HCEC 1CT (cell line): ENCODE measurements at places on chromosomes 16 and 17.

DNA sequence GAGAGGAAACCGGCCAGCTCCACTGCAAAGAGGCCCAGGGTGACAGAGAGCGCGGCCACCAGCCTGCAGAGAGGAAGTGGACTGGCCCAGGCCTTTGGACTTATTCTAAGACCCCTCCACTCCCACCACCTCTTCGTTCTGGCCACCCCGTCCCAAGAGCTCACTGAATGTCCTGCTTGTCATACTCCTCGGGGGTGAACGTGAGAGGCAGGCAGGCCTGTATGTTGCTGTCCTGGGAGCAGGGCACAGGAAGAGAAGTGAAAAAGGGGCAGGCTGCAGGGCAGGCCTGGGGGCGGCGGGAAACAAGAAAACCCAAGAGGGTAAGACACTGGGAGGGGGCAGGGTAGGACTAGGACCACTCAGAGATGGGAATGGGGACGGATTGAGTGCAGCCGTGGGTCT is 384 bp downstream of the TMEM107 start:
- no peak for DNase-seq

DNA sequence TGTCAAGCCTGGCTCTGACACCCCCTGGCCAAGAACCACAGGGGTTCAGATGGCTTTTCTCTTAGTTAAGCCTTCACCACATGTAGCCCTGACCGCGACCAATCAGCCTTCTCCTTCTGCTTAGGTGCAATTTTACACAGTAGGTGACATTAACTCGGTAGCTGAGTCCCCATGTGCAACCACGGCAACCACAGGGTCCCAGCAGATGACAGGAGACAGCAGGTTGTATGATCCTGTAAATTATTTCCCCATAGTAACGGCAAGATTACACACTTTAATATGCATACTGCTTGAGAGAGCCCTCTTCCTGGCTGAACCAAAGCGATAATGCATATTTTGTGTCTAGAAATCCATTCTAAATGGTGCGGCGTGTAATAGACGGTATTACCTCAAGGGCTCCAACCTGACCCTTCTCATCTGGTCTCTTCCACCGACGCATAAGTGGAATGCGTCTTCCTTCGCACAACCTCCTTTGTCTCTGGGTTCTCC is 458.7 kb upstream of the ZFHX3 start:
- no peak for DNase-seq

DNA sequence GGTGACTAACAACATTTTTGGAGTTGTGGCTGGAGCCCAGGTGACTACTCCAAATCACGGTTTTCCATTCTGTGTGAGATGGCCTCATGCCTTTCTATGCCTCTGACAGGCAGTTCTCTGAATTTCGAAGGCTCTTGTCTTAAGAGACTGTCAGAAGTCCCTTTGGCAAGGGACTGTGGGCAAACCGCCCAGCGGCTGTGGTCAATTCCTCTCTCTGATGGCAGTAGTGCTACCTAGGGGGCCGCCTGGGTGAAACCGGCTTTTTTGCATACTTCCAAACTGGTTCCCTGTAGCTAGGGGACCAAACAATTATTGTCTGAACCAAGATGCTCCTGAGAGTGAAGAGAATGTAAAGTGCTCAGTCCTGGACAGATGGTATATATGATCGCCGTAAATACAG is 86.3 kb downstream of the SDR42E1 start:
- no peak for DNase-seq

GRCh38 chr17:13587487-13588338 is 14.0 kb downstream of the HS3ST3A1 start:
- peak; percentile 53 for DNase-seq

DNA sequence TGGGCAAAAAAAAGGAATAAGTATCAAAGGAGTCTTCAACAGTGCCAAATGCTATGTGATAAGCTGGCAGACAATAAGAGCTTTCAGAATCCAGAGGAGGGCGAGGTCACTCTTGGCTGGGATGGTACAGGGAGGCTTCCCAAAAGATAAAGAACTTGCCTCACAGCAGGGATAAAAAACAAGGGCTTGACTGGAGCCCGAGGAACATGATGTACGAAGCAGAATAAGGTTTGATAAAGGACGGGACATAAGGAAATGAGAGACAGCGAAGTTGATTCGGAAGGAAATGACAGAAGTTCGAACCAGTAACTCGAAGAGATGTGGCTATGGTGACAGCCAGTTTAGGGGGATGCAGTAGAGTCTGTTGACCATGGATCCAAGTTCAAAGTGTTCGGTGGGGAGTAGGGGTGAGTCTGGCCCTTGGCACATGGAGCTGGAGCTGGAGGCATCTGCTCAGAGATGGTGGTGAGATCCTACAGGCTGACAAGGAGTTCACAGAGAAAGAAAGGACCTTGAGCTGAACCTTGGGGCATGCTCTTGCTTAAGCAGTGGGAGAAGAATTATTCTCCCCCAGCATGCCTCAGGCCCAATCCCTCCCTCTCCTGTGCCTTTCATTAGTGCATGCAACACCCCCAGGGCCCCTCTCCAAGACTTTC is 137.6 kb upstream of the RCVRN start:
- DNase-seq = no peak

GRCh38 chr17:59333836-59334235 is 2.4 kb downstream of the YPEL2 start:
- no peak for DNase-seq

DNA sequence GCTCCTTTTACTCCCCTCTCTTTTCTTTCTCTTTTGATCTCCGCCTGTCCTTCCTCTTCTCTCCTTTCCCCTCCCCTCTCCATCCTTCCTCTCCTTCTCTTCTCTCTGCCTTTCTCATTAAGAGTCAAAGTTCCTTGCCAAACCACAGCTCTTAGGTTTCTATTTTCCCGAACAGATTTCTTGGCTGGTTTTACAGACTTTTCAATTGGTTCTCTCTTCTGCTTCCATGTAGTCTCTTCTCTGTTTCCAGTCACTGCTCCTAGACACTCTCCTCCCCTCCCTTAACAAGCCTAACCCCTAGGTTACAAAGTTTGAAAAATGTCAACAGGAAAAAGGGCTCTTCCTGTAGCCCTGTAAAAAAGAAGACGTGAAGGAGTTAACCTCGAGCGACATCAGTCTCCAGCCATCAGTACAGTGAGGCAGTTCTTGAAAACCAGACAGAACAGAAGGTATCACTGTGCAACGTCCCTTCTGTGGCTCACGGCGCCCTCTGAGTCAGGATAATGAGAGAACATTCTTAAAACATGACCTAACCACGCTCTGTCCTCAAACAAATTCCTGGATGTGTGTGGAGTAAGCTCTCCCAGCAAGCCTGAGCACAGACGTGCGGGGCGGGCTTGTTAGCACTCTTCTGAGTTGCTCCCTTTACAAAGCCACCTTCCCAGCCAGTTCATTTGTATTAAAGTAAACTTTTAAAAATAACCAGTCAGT is 11.6 kb upstream of the MARCHF10 start:
- DNase-seq = peak; percentile 99

GRCh38 chr16:29876594-29877249 is 13.7 kb upstream of the CDIPT start:
- DNase-seq = no peak

DNA sequence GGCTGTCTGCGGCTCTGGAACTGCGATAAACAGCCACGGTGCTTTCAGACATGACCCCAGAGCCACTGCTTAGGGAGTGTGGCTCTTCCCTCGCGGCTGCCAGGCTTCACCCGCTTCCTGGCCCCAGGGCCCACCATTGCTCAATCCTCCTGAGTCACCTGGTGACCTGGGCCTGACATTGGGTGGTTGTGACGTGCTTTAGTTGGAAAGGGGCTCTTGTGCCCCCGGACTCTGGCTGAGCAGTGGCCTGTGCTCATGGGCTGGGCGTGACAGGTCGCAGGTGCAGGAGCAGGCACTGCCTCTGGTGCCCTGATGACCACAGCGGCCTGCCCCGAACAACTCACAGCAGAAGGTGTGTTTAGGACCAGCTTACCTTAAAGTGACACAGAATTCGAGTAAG is 8.6 kb upstream of the NUDT16L1 start:
- no peak for DNase-seq

- no peak for DNase-seq
These were observed 114.5 kb downstream of the COPRS start for GRCh38 chr17:31744511-31744951.

GRCh38 chr17:58391302-58391984 is 25.9 kb downstream of the RNF43 start:
- DNase-seq = no peak

- peak; percentile 98 for DNase-seq
These were observed at the start of gene TOP2A for GRCh38 chr17:40417609-40418427. Gene TOP2A (minus strand): TSS chr17:40417896. CDS start chr17:40417791, 105 bp downstream.

- no peak for DNase-seq
These were observed 9.5 kb upstream of the CCL17 start for GRCh38 chr16:57395026-57395425.

GRCh38 chr16:86524029-86524428 is 13.7 kb downstream of the FOXF1 start:
- DNase-seq = no peak

- no peak for DNase-seq
These were observed 53.9 kb upstream of the ENPP7 start for GRCh38 chr17:79676796-79677195.

GRCh38 chr16:11914210-11915113 is 1.3 kb downstream of the GSPT1 start:
- DNase-seq = peak; percentile 52

DNA sequence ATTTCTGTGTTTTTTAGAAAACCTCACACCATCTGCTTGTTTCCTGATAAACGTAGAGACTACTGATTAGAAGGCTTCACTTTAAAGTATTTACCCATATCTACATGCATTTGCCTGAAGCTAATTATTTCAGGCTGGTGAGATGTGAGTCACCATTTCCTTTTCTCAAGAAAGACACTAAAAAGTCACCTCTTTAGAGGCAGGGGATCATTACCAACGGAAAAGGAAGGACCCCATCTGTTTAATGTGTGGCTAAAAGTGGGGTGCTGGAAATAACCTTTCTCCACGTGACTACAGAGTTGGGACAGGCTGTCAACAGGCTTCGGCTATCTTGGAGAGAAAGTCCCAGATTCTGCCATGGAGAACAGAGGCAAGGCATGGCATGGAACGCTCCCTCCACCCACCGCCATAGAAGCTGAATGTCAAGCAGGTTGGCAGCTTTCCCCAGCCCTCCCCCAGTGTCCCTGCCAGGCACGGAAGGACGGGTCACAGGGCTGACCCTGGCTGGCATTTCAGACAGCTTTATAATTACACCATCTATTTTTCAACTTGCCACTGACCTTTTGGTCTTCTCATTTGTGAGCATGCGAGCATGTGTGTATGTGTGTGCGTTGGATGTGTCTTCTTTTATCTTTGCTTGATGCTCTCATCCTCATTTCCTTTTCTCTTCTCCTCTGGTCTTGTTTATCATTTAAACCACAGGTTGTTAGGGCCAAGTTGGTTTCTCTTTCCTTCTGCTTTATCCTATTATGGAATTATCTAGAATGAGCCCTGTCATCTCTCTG is 157.0 kb downstream of the CPPED1 start:
- DNase-seq = peak; percentile 2

- DNase-seq = no peak
These were observed 64.6 kb downstream of the GOSR1 start for GRCh38 chr17:30541802-30542201.

GRCh38 chr17:43021741-43022512 is at the start of gene VAT1:
Gene VAT1 (minus strand): TSS chr17:43022385. CDS start chr17:43022322, 63 bp downstream.
- DNase-seq = peak; percentile 81

DNA sequence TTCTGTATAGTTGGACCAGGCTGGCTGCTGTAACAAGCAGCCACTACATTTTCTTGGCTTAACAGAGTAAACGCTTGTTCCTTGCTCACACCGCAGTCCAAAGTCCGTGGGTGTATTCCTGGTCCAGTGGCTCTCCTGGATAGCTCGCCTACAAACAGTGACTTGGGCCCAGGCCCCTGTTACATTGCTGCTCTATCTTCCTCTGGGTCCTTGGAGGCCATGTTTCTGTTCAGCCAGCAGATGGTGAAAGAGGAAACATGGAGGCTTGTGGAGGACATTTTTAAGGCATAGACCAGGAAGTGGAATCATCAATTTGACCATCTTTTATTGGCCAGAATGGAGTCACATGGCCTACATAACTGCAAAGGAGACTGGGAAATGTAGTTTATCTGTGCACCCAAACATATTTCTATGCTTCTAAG is 55.1 kb downstream of the ATP2C2 start:
- DNase-seq = peak; percentile 31

- no peak for DNase-seq
These were observed 14.1 kb downstream of the RAD51C start for GRCh38 chr17:58706351-58707140.

GRCh38 chr17:50966163-50966666 is 100.1 kb upstream of the TOB1 start:
- DNase-seq = no peak

GRCh38 chr16:48299471-48299870 is 52.1 kb upstream of the ABCC11 start:
- no peak for DNase-seq

DNA sequence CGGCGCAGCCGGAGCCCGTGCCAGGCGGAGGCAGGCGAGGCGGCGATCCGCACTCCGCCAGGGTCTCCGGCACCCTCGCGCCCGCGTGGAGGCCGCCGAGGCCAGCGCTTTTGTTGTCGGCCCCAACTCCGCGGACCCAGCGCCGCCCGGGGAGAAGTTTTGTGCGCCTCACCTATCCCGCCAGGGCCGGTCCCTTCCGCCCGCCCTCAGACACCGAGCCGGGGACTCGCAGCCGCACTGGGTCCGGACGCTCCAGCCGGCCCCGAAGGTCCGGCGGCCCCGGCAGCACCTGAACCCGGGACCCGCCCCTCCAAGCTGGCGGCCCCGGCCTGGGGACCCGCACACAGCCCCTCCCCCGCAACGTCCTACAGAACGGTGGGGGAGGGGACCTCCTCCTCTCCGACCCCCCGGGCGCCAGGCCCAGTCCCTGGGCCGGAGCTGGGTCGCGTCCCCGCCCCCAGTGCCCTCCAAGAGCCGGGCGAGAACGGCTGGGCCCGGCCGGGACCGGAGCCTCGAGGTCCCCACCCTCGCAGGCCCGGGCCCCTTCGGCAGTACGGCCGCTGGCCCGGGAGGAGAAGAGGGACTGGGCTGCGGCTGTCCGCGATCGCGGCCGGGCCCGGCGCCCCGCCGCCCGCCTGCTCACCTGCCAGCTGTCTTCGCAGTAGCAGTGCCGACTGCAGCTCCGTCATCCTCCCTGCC is 698 bp downstream of the UBE2G1 start:
- no peak for DNase-seq

- DNase-seq = no peak
These were observed 9.0 kb upstream of the SPATA32 start for GRCh38 chr17:45270828-45271418.

GRCh38 chr16:83666449-83666848 is 141.3 kb upstream of the HSBP1 start:
- no peak for DNase-seq

DNA sequence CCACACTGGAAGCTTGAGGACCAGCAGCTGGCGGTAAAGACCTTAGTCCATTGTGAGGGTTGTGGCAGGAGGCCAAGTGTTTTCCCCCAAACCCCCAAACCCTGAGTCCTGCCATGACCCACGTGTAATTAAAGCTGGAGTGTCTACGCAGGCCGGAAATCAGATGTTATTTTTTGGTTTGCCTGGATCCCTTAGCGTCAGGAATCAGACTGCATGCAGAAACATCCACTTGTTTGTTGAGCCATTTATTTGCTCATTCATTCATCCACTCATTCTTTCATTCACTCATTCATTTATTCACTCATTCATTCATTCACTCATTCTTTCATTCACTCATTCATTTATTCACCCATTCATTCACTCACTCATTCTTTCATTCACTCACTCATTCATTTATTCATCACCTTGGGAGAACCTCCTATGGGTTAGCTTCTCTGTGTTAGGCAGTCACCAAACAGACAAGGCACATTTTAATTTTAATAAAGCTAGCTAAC is 313.1 kb downstream of the MAF start:
- DNase-seq = no peak
